Activated T-helper 2 cell treated with anti-CD3 and anti-CD28 coated beads, Interferon-gamma antibody, Interleukin-2, Interleukin-4, amounts not matched to agents 10 μg/mL and 5 μg/mL and 100 μg/mL, durations not matched to agents 14 hours and 24 hours and 36 hours (primary cell): ENCODE measurements at places on chromosomes 5 and 9. TPM values are rescaled to one million over a fixed set of nuclear protein-coding genes. Genes with fewer than 3 reads are reported as not detected.

- no peak overlapping the region for H3K27ac ChIP-seq
- H3K36me3 ChIP-seq = no peaks in the 10 kb centered on the region
- no peak overlapping the region for H3K4me3 ChIP-seq
These were observed 191.8 kb downstream of the NXNL2 start for GRCh38 chr9:88726803-88727202.

GRCh38 chr5:57741336-57741735, 258.7 kb upstream of the ACTBL2 start:
- H3K36me3 ChIP-seq = no peaks in the 10 kb centered on the region
- no peak overlapping the region for H3K27ac ChIP-seq
- H3K4me1 ChIP-seq = no peaks in the 10 kb centered on the region
- peaks cover 3% of the 10 kb centered on the region for H3K27me3 ChIP-seq
- H3K4me3 ChIP-seq = no peak overlapping the region

DNA sequence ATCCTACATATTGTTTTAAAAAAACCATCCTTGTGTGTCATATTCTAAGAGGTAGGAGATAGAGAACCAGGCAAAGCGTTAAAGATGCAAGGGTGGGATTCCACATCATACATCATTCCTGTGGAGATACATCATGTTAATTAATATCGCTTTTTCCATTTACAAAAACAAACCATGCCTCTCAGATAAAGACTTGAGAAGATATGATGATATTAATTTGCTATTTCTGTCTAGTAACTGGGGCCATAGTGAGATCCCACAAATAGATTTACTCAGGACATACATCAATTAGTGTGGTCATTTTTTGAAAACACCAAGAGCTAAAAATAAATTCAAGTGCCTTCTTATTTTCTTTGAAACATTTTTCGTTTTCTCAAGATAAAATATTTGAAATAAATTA, 165.4 kb upstream of the TARS1 start:
- no peaks in the 10 kb centered on the region for H3K27me3 ChIP-seq
- no peaks in the 10 kb centered on the region for H3K4me1 ChIP-seq
- no peak overlapping the region for H3K4me3 ChIP-seq

DNA sequence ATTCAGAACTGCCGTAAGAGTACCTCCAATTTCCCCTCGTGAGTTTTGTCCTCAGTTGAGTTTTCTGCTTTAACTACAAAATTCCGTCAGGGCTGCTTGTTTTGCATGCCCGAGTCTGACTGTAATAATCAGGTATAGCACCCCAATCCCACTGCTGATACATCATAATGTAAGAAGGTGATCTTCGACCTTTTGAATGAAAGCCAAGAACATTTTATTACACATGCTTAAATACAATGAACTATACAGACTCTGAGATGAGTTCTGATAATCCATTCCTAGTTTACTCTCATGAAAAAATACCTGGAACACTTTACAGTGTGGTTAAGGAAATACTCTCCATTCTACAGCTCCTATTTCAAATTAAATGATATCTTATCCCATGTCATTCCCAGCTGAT, 49.2 kb upstream of the TSLP start:
- no peaks in the 10 kb centered on the region for H3K36me3 ChIP-seq
- no peaks in the 10 kb centered on the region for H3K4me1 ChIP-seq
- no peak overlapping the region for H3K27ac ChIP-seq
- no peak overlapping the region for H3K4me3 ChIP-seq
- DNase-seq = no peak

CCNH gene
- total RNA-seq = 68.2 and 70.1 TPM in 2 replicates

PKD2L2 gene
- total RNA-seq = not detected in 2 replicates
